Bronchial epithelial cell (primary cell): ENCODE measurements at places on chromosomes 2 and 18. TPM values are rescaled to one million over a fixed set of nuclear protein-coding genes. Genes with fewer than 3 reads are reported as not detected.

DNA sequence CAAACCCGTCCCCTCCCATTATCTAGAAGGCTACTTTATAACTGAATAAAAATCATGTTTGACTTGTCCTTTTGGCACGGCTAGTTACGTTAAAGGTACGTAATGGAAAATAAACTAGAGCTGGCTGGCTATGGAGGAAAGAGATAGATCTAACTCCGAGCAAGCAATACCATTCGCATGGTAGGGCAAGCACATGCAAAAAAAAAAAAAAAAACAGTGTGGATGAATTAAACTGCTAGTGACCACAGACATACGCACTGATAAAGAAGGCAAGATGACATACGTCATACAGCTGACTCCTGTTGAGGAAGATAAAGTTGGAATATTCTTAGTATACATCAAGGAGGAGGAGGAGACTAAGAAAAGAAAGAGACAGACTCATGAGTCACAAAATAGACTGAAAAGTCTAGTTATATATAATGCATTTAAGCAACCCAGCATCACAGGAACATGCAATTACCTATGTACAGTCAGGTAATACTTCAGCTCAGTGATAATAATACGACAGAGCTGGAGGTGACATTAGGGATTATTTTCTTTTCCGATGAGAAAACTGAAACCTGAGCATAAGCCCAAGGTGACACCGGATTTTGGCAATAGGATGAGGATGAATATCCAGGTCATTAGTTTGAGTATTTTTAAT is 37.9 kb upstream of the NARS1 start:
- DNase-seq = no peak

GRCh38 chr2:189982780-189983394 is 79.6 kb downstream of the MSTN start:
- DNase-seq = peak; percentile 8

DNA sequence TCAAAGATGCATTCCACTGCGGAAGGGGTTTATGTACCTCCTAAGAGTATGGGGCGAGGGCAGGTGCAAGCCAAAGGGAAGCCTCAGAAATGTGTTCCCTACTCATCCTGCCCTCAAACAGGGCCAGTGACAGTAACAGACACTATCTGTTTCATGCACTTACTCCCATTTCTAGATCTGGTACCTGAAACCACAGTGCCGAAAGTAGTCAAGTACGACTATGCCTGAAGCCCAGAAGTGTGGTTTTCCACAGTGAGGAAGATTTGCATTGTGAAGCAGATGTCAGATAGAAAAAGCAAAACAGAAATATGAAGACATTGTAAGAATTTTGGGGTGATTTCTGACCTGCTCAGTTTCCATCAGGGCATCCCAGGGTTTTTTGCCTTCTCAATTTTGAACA is 748.7 kb downstream of the RNF144A start:
- DNase-seq = no peak

GRCh38 chr2:20568501-20569463 is 82.1 kb downstream of the HS1BP3 start:
- DNase-seq = peak; percentile 81

DNA sequence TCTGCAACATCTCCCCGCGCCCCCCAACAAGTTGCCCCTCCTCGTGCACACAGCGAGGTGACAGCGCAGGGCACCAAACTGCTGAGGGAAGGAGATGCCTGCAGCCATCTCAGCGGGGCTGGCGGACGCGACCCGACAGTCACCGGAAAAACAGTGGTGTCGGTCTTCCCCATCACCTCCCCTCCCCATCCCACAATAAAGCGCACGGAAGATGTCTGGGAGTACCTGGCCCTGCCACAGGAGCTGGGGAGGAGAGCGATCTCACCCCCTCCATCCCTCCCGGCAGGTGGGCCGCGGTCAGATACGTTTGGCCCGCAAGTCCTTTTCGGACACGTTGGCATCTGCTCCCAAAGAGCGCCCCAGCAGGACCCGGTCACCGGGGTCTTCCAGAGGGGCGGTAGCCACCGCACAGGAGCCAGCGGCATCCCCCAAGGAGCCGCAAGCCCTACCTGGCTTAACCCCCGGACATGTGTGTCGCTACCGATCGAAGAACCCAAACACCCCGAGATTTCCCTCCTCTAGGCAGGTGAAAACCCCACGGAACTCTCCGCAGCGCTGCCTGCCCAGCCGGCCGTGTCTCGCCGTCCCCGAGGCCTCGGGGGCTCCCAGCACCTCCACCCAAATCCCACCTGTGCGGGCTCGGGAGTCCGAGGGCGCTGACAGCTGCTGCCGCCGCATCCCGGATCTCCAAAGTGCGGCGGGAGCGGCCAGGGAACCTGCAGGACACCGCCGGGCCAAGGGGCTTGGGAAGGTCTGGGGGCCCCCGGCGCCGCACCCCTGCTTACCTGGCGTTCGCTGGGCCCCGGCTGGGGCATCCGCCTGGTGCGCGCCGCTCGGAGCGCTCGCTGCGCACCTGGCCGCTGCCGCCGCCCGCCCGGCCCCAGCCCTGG is 657 bp downstream of the ATP8B1 start:
- no peak for DNase-seq

GRCh38 chr2:195687320-195688086 is 30.5 kb downstream of the SLC39A10 start:
- DNase-seq = no peak

Gene PTH2R
- total RNA-seq = under 0.01 and 0.13 TPM in 2 replicates

Gene ZAP70
- not detected in 2 replicates for total RNA-seq

Gene MYL12B
- 610 and 649 TPM in 2 replicates for total RNA-seq

Gene CFAP65
- total RNA-seq = not detected in 2 replicates

Gene CRYGD
- total RNA-seq = not detected in 2 replicates

Gene ST6GAL2
- not detected in 2 replicates for total RNA-seq

Gene GRB14
- 0.77 and 1.8 TPM in 2 replicates for total RNA-seq
